ENCODE measurements at places on chromosomes 5 and 9.

DNA sequence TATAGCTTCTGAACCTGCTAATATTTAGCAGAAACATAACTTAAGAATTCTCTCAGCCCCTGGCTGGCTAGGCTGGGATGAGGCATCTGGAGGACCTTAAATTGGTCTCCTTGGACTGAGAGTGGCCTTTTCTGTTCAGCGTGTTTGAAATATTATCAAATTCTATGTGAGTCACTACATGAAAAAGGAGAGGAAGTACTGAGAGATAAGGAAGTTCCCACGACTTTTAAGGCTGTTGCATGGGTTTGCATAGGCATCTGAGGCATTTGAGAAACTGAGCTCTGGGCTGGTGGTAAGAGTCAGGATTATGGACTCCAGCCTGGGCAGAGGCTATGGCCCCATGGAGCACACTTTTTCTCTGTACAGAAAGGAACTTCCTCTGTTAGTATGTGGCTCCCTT, 816.2 kb upstream of the GRAMD2B start:
- no peak for DNase-seq

DNA sequence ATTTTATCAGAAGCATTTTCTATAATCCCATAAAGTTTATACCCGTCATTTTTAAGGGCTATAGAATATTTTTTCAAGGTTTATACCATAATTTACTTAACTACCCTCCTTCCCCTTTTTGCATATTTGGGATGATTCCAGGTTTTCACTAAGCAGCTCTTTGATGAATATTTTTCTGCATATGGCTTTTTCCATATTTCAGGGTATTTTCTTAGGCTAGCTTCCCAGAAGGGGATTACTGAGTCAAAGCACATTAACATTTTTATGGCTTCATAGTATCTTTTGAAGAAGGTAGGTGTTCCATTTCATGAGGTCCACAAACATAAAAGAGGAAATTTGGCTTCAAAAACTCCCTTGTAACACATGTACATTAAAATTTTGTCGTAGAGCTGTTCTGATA, 14.6 kb upstream of the COL15A1 start:
- no peak for DNase-seq

DNA sequence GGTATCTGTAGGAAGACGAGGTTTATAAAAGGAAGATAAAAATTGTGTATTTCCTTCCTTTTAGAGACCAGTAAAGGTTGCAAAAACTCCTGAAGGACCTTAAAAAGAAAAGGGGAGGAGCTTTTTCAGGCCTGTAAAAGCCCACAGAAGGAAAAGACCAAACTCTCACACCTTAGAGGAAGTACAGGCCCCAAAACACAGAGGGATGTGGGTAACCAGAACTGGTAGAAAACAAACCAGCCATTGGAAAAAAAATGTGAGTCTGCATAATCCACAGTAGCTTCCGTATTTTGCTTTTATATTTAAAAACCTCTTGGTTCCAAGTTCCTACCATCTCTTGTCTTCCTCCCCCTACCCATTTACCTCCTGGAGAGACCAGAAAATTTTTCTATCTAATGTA, 8.5 kb downstream of the GIN1 start:
- DNase-seq, result peak; percentile 55

DNA sequence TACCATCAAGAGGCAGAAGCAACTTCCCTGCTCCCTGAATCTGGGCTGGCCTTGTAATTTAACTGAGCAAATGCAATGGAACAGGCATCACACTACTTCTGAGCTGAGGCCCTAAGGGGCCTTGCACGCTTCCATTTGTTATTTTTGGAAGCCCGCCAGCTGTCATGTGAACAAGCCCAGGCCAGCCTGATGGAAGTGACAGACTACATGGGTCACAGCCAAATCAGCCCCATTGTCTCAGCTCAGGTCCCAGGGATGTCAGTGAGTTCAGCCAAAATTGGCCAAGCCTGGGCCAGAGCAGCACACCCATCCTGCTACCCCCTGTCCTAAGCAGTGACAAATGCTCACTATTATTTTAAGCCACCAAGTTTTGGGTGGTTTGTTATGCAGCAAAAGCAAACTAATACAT, 72.8 kb downstream of the PRRT1B start:
- no peak for DNase-seq

GRCh38 chr5:72107131-72107900, at the start of gene MAP1B:
MAP1B (plus strand) TSS chr5:72107475; CDS start chr5:72107532, 57 bp downstream.
- no peak for DNase-seq

- no peak for DNase-seq
These were observed 658.6 kb downstream of the NR2F1-AS1 start for GRCh38 chr5:92922231-92922967.

- no peak for DNase-seq
These were observed 3.1 kb downstream of the FBXW5 start for GRCh38 chr9:136941231-136942111.

DNA sequence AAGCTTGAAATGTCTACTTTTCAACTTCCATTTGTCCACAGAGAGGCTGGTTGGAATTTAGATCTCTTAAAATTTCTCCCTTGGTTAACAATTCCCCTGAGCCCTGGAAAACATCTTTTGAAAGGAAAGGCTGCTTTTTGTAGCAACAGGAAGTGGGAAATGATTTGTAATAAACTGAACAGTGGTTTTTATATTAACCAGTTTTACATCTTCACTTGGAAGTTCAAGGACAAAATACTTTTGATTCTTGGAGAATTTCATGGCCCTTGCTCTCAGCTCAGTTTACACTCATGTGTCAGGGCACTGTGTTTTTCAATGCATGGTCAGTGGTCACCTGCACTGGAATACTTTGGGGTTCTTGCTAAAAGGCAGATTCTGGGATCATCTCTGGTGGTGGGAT, 9.9 kb downstream of the MLANA start:
- DNase-seq, result no peak

DNA sequence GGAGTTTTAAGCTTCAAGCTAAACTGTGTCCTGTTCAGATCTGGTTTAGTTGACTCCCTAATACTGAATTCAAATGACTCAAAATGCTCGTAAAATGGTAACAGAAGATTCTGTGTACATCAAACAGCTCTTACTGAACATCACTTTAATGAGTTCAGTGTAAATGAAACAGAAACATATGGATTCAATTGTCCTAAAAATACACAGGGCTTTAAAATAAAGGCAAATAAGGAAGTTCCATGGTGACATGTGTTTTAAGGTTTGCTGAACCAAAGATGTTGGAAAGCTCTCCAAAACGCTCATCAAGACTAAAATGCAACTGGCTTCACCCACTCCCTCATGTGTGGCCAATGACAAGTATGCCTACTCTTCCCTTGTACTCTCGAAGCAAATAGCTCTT, 340.0 kb upstream of the PIK3R1 start:
- DNase-seq, result no peak

DNA sequence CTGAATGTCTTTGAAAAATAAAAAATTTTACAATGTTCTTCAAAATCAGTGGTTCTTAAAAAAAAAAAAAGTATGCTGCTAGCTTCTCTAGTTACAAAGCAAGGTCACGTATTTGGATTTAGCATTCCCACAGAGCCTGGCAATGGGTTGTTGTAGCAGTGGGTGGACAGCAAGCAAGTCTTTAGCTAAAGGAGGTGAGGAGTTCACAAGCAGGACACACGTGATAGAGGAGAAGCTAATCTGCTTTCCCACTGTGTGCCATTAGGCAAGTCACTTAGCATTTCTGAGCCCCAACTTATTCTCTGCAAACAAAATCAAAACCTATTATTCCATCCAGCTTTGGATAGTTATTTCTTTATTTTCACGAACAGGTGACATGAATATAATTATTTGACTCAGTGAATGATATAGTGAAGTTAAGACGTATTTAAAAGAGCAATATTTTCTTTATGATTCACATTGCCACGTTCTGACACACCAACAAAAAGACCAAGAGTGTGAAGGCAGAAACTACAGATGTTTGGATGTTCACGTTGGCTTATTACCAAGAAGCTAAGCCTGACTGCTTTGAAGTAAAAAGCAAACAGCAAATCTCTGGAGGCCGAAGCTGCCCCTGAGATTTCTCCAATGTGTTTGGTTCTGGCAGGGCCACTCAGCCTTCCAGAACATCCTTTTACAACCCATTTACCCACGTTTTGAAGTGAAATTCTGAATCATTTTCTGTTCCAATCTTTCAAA, 612.1 kb upstream of the CDH6 start:
- DNase-seq, result no peak

GRCh38 chr5:127844581-127845021, 141.4 kb downstream of the CCDC192 start:
- DNase-seq, result no peak

GRCh38 chr5:56175021-56175420, 58.1 kb downstream of the ANKRD55 start:
- no peak for DNase-seq

DNA sequence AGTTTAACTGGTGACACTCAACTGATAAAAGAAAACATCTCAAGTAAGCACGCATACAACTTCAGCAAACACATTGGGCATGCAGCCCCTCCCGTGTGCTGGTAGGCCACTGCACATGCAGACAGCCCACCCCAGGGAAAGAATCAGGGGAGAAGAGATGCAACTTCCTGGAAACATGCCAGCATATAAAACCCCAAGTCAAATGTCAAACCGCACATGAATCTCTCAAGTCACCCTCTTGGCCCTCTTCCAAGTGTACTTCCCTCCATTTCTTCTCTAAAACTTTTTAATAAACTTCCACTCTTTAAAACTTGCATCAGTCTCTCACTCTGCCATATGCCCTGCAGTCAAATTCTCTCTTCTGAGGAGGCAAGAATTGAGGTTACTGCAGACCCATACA, 732.7 kb downstream of the SEMA5A start:
- no peak for DNase-seq

DNA sequence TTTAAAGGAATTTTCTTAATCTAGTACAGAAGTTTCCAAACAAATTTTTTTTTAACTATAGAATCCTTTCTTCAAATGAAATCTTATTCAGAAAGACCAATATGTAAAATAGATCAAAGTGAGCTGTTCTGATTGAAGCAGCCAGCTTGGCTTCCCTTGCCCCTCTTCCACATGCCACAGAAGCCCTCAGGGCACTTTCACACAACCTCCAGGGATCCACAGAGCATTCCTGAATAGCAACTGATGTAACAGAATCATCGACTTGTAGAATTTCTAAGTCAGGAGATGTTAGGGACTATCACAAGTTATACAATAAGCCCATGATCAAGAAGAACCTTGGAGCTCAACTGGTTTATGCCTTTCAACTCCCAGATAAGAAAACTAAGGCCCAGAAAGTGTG, 427.8 kb upstream of the C9orf72 start:
- no peak for DNase-seq

GRCh38 chr5:143759396-143760130, 52.4 kb upstream of the HMHB1 start:
- DNase-seq, result no peak

DNA sequence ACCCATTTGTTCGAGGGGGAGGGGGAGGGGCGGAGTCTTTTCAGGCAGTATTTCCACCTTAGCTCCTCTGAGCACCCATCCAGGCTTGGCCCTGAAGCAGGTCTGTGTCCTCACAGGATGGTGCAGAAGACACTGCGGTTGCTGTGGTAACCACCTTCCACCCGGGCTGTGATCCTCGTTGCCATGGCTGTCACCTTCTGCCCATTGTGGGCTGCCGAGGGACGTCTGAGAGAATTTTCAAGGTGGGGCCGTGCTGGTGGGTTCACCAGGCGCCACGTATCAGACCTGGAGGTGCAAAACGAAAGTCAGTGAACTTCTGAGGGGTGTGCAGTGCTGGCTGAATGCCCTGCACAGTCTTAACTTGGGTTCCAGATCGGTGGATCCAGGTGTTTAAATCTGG, 26.7 kb downstream of the POLR1E start:
- DNase-seq, result no peak

DNA sequence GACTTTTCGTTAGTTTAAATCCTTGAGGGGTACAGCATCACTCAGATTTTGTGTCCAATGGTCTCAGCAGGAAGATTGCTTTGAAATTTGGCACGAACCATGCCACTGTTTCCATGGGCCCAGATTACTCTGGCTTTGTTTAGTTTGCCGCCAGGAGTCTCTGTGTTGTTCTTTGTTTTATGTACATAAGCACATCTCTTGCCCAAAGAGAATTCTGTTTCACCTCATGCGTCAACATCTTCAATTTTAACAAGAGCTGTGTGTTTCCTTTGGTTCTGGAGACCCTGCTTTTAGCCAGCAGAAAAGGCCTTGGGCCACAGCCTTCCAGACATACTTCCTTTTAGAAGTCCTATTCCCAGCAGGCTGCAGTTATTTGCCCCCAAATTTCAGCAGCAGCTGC, 62.4 kb downstream of the TNPO1 start:
- DNase-seq, result no peak

DNA sequence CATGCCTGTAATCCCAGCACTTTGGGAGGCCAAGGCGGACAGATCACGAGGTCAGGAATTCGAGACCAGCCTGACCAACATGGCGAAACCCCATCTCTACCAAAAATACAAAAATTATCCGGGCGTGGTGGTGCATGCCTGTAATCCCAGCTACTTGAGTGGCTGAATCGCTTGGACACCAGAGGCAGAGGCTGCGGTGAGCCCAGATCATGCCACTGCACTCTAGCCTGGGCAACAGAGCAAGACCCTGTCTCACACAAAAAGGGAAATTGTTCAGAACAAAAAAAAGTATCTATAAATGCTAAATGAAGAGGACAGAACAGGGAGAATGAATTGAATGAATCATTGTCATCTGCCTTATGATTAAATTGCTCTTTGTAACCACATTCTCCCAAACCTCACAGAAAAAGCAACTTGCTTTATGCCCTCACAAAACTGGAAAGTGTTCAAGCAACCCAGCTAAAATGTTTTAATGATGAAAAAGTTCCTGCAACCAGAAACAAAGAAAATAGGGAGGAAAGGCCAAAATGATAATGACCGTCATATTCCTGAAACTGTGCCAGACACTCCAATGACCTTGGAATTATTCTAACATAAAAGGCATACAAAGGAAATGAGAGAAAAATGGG, 83.7 kb downstream of the SERINC5 start:
- no peak for DNase-seq

DNA sequence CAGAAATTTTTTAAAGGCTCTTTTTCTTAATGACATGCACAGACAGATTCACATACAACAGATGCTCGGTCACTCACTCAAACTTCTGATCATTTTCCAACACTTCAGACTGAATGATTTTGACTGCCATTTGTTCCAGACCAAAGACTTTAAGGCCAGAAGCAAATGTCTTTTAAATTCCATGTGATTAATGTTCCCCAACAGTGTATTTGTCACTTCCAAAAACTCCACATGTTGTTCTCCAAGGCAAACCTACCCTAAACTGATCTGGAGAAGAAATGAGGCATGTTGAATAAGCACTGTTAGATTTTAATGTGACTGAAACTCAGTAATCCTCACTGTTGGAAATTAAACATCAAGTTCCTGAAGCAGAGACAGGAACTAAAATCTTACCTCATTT, 366.7 kb downstream of the GABRG2 start:
- no peak for DNase-seq

DNA sequence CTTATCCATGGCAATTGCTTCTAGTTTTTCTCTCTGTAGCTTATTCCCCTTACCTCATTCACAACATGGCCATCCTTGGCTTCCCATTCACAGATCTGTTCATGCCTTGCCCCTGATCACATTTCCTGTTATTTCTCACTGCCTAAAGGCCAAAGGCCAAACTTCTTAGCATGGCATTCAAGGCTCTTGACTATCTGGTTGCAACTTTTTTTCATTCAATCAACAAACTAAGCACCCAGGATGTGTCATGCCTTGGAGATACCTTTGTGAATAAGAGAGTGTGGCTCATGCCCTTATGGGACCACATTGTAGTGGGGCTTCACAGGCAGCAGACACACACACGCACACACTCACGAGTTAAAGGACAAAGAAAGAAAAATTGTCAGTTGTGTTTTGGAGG, 27.6 kb downstream of the FGF1 start:
- DNase-seq, result no peak

- no peak for DNase-seq
These were observed 134.8 kb downstream of the ZNF354C start for GRCh38 chr5:179194941-179195381.
